AG04449 (cell line): ENCODE measurements at places on chromosomes 3 and 15.

DNA sequence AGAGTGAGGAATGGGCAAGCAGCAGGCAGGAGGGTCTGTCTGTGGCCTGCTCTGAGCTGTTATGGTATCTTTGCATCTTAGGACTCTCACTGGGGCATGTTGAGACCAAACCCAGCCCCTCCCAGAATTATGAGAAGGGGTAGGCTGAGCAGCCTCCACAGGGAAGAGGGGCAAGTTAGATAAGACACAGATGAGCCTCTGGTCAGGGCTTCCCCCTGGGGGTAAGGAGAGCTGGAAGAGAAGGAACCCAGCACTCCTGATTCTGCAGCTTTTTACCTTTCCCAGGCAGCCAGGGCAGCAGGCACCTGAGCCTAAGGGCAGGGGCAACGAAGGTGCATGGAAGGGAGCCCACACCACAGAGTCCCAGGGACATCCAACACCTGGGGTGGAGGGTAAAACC, 19.3 kb downstream of the DUOX1 start:
- no peak for DNase-seq

DNA sequence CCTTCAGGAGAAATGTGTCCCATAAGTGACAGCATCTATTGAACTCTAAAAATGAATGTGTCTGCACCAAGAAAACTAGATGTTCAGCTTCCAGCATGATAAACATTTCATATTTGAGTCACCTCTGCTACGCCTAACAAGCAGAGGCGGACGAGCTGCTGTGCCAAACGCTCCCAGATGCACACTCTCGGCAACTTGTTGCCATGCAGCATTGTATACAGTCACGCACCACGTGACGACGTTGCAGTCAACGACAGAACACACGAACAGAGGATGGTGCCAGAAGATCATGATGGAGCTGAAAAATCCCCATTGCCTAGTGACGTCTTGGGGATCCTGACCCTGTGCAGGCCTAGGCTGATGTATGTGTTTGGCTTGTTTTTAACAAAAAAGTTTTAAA, 137.5 kb downstream of the XXYLT1 start:
- DNase-seq = no peak

GRCh38 chr3:44414517-44415090, 62.9 kb downstream of the ZNF445 start:
- DNase-seq = no peak

DNA sequence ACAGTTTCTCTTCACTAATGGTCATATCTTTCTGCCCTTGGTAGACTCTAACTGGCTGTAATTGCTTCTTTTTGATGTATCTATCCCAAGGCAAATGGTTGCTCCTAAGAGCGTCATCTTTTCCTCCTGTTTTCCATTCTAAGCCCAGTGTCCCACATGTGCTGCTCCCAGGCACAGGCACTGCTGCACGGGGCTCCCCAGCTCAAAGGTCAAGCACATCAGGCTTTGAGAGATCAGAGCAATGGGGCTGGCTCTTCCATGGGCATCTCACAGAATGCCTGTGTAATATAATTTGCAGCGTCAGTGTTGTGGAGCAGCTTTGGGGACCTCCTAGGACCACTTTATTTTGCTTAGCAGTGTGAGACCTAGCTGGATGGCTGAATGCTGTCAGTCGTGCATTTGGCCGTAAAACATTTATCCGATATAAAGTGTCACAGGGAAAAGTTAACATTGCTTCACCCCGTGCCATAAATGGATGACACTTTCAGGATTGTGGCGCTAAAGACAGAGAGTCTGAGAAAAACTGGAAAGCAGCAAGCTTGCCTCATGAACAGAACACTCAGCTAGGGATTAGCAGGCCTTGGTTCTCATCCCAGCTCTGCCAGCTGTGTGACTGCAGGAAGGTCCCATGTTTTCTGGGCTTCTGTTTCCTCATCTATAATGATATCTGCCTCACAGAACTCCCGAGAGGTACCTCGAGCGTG, 277.5 kb upstream of the TBL1XR1 start:
- no peak for DNase-seq

- DNase-seq = no peak
Measured at GRCh38 chr15:70165716-70166284, 68.1 kb upstream of the TLE3 start.

GRCh38 chr3:163952499-163952898, 1125.8 kb downstream of the SI start:
- DNase-seq = no peak

DNA sequence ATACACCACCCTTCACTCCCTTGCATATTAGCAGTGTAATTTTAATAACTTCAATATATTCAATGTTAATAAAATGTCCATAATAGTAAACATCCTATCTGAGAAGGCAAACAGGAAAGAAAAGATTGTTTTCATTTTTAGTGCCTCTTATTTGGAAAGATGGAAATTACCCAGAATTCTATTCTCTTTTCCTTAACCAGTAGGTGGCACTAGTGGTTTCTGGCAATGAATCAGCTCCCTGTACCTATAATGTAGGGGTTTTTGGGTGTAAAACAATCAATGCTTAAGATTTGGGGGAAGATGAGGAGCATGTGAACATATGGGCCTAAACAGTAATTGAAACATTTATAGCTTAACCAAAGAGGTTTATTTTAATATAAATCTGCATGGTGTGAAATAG, 5.7 kb upstream of the SEMA6D start:
- no peak for DNase-seq

DNA sequence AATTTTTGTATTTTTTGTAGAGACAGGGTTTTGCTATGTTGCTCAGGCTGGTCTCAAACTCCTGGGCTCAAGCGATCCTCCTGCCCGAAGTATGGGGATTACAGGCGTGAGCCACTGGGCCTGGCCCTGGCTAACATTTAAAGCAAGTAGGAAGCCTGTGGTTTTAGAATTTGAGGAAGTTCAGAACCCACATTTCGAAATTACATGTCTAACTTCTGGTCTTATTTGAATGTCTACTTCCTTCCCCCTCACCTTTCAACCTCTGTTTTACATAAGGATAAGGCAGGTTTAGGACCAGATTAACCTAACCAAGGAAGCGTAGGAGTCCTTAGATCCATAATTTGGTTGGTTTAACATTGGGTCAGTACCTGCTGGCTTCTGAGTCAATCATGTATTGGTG, 120.5 kb upstream of the PROK2 start:
- DNase-seq = no peak

GRCh38 chr3:152960684-152961083, 125.8 kb downstream of the P2RY1 start:
- no peak for DNase-seq

- peak; percentile 99 for DNase-seq
Measured at GRCh38 chr3:40504636-40505430, 1.0 kb upstream of the ZNF620 start.

DNA sequence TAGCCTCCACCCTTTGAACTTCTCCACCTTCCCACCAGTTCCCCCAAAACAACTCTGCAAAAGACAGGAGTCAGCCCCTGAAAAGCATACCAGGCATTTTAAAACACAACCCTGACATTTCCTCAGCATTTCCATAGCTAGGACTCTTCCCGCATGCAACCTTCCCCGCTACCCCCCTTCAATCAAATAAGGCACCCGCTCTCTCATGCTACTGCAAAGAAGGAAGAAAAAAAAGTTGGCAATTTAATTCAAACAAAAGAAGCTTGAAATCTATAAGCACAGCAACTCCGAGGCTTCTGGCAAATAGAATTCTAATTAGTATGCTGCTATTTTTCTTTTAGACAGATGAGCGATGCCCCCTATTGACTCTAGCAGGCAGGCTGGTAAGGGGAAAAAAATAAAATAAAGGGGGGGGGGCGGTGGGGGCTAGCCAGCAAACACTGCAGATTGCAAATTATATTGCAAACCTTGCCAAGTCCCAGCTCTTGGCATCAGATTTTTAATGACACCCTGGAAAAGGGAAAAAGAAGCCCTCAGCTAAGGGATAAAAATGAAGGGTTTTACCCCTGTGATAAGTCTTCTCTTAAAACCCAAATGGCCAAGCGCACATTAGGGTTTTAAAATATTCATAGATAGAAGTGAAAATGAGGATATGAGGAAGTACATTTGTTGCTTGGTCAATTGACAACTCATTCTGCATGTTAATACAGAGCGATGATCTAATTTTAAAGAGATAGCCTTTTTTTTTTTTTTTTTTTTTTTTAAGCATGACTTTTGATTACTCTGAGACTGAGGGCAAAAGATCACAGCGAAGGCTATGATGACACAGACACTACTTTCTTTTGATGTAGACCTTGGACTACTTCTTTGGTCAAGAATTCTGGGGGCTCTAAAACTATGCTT, 255.2 kb downstream of the NR2F2 start:
- no peak for DNase-seq

DNA sequence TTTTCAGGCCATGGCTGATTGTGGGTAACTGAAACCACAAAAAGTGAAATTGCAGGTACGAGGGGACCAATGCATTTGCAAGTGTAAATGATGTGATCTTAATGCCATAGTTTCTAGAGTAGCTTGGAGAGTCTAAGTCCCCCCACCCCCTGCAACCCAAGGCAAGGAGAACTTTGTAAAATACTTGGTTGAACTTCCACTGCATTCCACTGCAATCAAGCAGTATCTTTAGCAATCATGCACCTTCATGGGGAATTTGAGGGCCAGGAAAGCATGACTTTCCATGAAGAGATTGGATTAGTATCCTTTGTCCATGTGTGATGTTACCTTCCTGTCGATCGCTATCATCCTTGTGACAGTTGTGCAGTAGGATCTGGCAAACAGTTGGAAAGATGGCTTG, 11.4 kb upstream of the CYP8B1 start:
- no peak for DNase-seq

DNA sequence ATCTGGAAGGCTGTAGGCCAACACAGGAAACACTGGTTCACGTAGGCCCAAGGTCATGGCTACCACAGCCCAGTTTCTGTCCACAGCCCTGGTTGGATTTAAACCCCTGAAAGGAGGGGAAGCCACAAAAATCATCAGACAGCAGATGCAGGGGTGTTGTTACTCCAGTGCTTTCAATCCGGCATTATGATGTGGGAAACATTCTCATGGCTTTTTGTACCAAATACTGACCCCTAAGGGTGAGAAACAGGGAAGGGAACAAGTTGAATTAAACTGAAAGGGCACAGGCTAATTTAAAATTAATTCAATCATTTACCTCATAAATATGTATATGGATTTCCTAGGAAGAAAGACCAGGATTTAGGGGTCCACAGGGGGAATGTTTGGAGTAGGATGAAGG, 375.6 kb downstream of the CTNNB1 start:
- no peak for DNase-seq

DNA sequence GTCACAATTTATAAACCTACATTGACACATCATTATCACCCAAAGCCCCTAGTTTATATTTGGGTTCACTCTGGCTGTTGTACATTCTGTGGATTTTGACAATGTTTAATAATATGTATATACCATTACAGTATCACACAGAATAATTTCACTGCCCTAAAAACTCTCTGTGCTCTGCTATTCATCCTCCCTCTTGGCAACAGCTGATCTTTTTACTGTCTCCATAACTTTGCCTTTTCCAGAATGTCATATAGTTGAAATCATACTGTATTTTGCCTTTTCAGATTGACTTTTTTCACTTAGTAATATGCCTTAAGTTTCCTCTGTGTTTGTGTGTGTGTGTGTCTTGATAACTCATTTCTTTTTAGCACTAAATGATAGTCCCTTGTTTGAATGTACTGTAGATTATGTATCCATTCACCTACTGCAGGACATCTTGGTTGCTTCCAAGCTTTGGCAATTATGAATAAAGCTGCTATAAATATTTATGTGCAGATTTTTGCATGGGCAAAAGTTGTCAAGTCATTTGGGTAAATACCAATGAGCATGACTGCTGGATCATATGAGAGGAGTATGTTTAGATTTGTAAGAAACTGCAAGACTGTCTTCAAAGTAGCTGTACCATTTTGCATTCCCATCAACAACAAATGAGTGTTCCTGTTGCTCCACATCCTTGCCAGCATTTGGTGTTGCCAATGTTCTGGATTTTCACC, 9.5 kb downstream of the PARP15 start:
- no peak for DNase-seq

DNA sequence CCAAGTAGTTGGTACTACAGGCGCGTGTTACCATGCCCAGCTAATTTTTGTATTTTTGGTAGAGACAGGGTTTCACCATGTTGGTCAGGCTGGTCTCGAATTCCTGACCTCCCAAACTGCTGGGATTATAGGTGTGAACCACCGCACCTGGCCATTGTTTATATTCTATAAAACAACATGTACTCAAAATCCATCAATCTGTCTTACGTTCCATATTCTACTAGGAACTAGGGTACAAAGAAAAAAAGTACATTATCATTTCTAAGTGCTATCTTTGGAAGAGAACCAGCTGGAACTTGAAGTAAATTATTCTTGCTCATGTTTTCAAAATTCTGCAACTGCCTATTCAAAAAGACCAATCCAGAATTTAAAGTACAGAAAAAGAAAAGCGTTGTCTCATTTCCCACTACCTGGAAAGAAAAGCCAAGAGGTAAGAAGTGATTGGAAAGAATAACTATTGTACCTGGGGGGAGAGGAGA, 15.2 kb downstream of the SPPL2A start:
- DNase-seq = no peak

DNA sequence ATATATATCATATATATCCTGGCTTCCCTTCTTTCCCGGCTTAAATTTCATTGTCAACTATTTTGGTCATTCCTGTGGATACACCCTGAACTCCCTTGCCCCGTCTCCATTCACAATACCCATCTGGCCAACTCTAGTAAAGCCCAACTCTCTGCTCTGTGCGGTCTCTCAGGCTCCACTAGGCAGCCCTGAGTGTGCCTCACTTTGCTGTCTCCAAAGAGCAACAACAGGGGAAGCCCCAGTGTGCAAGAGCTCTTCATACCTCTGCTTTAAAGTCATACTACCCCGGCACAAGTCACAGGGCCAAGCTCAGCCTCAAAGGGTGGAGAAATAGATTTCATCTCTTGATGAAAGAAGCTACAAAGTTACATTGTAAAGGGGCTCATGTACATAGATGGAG, 18.9 kb upstream of the FEM1B start:
- no peak for DNase-seq

DNA sequence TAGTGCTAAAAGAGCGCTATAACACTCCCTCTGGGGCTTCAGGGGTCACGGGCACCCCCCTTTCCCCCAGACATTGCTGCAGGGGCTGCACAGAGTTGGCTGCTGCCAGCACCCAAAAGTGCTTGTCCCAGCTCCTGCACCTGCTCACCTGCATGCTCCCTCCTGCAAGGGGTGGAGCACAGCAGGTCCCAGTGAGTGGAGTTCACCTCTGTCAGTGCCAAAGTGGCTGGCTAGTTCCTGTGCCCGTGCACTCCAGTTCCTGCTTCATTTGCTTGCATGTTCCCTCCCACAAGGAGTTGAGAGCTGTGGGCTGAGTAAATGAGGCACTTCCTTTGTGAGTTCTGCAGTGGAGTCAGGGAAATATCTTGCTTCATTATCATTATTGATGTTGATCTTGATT, 476.9 kb downstream of the SQOR start:
- no peak for DNase-seq

DNA sequence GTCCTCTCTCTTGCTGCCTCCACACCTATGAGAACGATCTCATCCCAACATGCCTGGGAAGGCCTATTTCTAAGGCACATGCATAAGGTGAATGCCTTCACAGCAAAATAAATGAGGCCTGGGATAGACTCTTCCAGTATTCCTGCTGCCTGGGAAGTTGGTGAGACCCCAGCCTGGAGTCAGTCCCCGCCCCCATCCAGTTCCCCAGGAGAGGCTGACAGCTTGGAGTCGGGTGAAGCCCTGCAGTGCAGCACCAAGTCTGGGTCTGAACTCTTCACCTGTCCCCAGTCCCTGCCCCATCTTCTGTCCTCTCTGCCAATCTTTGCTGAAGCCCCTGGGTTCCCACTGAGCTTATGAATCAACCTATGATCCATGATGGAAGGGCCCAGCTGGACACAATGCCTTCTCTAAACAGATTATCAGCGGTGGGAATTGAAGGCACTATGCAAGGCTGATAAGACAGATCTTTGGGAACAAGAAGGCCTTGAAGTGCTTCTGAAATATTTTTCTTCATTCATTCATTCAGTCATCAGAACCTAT, 10.2 kb upstream of the APBA2 start:
- DNase-seq = no peak
